HTR-8/SVneo (cell line): ENCODE measurements at places on chromosomes 3 and 15.
A peak's percentile ranks its signal among the peaks of the same experiment; 100 is the strongest.

DNA sequence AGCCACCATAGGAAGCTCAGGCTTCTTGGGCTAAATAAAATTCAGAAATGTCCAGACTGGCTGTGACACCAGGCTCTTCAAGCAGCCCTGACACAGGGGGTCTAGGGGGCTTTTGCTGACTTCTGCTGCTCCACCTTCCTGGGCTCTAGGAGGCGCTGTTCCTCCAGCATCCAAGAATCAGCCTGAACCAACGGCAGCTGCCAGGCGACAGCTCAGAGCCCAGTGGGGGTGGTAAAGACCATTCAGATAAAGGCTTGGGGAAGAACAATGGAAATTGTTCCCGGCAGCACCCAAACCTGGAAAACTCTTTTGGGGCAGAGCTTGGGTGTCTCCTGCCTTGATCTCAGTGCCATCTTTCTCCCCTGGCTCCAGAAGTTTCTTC lies 21.6 kb upstream of the PSTPIP1 start:
- DNase-seq, result peak; percentile 37

- no peak for DNase-seq
Measured at GRCh38 chr3:21747376-21747775, 3.6 kb downstream of the ZNF385D start.

DNA sequence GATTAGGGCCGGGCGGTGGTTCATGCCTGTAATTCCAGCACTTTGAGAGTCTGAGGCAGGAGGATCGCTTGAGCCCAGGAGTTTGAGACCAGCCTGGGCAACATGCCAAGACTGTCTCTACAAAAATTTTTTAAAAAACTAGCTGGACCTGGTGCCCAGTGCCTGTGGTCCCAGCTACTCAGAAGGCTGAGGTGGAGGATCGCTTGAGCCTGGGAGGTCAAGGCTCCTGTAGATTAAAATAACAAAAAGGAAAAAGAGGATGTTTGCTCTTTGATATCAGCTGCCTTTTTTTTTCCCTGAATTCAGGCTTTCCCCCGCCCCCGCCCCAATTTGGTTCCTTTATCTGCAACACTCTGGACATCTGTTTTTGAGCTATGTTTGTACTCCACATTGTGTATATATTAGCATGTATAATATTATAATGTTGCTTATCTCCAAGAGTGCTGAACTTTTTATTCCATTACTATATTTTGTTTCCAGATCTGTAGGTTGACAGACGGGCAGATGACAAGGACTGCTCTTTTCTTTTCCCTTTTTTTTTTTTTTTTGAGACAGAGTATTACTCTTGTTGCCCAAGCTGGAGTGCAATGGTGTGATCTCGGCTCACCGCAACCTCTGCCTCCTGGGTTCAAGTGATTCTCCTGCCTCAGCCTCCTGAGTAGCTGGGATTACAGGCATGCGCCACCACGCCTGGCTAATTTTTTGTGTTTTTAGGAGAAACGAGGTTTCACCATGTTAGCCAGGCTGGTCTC lies 4.6 kb downstream of the SNAP23 start:
- DNase-seq, result no peak

DNA sequence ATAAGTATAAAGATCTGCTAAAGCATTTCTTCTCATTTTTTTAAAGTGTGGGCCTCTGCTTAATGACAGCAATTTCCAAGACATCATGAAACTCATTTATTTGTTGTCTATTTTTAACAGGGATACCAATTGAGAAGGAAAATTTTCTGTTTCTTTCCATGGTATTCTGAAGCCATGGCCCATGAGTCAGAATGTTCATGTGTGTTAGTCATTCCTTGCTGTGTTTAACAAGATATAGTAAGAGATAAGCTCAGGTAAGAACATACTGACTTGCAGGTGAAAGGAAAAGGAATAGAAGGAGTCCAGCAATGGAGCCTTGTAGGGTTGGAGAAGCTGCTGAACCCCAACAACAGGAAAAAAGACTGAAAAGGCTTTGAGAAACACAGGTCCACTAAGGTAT lies 17.0 kb upstream of the ARID3B start:
- no peak for DNase-seq

- DNase-seq, result peak; percentile 38
Measured at GRCh38 chr3:13801361-13802204, 78.3 kb downstream of the WNT7A start.
